ENCODE measurements at places on chromosomes 1 and 21. TPM values are rescaled to one million over a fixed set of nuclear protein-coding genes. Genes with fewer than 3 reads are reported as not detected.

DNA sequence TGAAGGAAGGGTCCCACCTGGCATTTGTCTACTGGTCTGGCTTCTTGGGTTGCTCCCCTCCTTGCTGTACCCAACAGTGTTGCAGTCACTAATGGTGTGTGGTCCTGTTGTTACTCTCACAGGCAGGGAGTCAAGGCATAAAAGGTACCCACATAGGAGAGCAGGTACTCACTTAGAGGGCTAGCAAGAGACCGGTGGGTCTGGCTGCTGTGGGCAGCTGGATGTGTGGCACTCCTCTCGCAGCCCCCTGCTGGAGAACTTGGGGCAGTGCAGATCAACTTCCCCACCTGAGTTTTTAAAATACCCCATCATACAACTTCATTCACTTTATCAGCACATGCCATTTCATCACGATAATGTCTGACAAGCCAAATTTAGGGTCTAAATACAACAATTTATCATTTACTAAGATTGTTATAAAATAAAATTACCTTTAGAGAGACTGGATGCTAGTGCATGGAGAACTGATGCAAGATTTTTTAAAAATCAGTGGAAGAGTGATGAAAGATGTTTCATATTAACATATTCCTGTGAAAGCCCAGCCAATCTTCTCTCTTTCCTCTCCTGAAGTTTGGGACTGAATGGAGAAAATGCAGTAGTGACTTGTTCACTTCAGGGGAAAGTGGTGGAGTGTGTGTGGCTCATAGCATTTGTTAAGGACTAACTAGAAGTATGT is 42.8 kb downstream of the ACP6 start:
- H3K36me3 ChIP-seq: no peaks in the 10 kb centered on the region
- H3K4me1 ChIP-seq: no peaks in the 10 kb centered on the region
- no peak overlapping the region for H3K4me3 ChIP-seq
- DNase-seq: peak; percentile 41
- H3K27ac ChIP-seq: no peak overlapping the region
- no peaks in the 10 kb centered on the region for H3K27me3 ChIP-seq

DNA sequence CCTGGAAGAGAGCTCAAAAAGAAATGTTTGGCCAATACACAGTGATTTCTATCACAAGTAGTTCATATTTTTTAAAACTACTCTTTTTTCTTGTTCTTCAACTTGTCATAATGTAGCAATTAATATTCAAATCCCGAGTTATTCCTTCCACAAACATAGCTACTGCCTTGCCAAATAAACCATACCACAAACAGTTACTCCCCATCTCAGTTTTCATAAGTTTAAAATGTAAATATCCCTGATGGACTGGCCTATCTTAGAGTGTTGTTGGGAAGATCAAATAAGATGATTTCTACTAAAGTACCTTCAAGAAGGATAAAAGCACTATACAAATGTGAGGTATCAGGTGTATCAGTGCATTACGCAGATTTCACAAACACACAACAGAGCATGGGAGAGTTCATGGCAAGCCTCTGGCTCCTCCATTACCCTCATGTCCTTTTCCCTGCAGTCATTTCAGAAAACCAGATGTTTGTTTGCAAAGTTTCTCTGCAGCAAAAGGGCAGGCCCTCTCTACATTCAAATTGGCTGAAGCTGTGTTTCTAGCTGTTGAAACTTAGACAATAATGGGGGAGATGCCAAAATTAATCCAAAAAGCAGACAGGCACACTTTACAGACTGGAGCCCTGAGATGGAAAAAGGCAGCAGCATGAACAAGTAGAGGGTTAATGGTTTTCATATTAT is 16.1 kb downstream of the WLS start:
- no peaks in the 10 kb centered on the region for H3K36me3 ChIP-seq
- DNase-seq: no peak
- no peak overlapping the region for H3K27ac ChIP-seq
- no peak overlapping the region for H3K4me3 ChIP-seq
- peaks cover 47% of the 10 kb centered on the region for H3K4me1 ChIP-seq

GRHL3 gene
- polyA plus RNA-seq: 0.03 TPM

- H3K4me3 ChIP-seq: no peak overlapping the region
- DNase-seq: no peak
- no peaks in the 10 kb centered on the region for H3K4me1 ChIP-seq
- no peaks in the 10 kb centered on the region for H3K27me3 ChIP-seq
Measured at GRCh38 chr1:241591317-241591716, 48.9 kb downstream of the CHML start.

GRCh38 chr1:157487504-157487903 is 64.8 kb downstream of the FCRL5 start:
- no peak overlapping the region for H3K4me3 ChIP-seq
- H3K27ac ChIP-seq: no peak overlapping the region
- no peak for DNase-seq
- H3K36me3 ChIP-seq: no peaks in the 10 kb centered on the region
